ENCODE measurements at places on chromosomes 6 and 20.

DNA sequence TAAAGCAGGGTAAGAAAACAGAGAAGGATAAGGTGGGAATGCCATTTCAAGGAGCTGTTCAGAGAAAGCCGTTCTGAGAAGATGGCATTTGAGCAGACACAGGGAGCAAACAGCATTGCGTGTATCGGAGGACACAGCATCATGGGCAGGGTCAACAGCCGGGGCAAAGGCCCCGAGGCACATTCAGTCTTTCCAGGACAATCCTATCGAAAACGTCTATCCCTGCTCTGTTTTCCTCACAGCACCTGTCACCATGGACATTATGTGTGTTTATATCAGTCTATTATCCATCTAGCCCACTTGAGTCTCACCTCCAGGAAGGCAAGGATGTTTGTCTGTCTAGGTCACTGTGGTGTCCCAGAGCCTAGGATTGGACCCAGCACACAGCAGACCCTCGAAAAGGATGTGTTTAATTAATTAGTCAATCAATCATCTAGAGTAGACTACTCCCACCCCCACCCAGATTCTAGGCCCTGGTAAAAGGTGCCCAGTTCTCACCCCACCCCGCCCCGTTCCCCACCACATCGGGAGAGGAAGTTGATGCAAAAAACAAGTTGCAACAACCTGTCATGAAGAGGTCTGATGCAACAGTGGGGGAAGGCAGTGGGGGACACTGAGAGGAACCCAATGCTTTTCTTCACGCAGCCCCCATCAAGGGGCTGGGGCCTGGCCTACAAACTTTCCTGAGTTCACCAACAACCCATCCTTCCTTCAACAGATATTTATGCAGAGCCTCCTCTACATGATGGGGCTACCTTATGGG is 66.6 kb downstream of the PREX1 start:
- no peak for DNase-seq

DNA sequence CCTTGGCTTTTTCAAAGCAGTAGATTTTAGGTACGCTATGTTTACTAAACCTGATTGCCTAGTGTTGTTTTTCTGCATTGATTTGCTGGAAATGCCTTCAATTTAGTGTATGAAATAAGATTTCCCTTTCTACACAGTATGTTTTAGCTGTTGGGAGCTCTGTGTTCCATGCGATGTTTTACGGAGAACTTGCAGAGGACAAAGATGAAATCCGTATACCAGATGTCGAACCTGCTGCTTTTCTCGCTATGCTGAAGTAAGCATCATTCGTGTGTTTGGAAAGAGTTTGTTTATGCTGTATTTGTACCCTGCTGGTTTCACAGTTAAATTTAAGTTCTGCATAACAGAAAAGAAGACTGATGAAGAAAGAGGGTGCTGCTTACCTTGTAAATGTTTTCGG is 1.9 kb downstream of the BTBD3 start:
- no peak for DNase-seq

DNA sequence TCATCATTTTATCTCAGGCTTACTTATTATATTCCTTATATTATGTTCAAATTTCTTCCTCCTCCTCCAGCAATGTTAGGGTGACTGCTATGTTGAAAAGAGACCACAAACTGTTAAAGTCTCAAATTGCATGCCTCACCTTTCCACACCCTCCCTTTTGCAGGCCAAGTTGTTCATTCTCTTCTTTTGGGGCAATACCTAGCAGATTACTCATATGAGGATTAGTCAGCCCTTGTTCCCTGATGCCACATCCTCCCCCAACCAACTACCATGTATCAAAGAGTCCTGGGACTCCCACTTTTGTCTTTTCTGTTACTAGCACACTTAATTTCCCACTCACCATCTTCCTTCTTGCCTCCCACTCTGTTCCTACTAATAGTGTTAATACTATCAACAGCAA is 434.7 kb downstream of the BCKDHB start:
- DNase-seq = no peak

DNA sequence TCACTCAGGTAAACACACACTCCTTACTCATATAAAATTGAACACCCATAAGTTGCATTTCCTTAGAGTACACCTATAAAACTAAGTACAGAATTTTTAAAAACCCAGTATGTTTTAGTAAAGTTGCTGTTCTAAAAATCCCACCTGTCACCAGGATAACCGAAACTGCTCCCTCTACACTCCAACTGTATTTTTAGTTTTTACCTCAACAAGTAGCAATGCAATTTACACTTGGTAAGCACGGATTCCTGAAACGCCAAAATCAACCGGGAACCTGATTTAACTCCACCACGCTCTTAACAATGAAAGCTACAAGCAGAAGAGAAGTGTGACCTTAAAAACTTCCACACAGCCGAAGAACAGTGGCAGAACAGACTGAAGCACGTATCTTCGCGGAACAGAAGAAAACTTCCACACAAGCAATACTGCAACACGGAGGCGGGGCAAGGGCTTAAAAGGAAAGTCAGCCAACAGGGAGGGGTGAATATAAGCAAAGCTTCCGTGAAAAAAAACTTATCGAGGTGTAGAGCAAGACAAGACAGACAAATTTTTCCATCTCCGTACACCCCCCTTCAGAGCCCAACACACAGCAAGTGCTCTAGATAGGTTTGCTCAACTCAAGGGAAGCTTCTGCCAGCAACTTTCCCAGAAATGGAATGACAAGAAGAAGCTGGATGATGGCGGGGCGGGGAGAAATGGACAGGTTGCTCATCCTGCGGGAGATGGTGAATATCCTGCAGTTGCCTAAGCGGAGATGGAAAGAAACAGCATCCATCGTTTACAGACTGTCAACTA is 1.4 kb downstream of the STAU1 start:
- peak; percentile 67 for DNase-seq

- no peak for DNase-seq
These were observed 5.9 kb upstream of the EYA4 start for GRCh38 chr6:133235221-133235620.

- DNase-seq = no peak
These were observed 49.8 kb downstream of the MYB start for GRCh38 chr6:135230711-135231468.

DNA sequence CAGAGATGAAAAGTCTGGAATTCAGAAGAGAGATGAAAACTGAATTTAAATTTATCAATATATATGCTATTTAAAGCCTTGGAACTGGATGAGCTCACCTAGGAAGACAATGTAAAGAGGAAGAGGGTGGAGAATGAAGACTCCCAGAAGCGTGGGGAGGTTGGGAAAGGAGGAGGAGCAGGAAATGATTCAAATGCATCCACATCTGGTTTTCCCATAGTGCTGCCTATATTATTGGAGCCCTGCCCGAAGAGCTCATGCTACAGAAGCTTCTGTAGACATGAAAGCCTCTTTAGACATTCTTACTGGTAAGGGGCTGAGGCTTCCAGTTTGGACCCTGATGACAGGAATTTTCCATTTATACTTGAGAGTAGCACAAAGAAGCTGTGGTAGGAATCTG is 19.2 kb downstream of the PDE7B start:
- no peak for DNase-seq

DNA sequence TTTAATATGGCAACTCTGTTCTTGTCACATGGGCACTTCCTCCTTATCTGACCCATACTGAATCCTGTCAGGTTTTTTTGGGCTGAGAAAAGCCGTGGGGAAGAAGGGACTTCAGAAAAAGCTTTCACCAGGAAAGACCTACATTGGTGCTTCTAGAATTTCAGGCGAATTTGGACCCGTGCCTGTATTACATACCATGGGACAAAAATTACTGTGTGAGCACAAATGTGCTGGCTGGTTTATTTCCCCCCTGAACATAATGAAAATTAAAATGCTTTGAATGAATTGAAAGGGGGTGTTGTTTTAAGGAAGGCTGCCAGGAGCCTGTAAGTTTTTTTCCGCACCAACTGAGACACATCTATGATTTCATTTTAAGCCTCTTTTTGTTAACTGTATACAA is 29.6 kb downstream of the CAP2 start:
- DNase-seq = no peak

DNA sequence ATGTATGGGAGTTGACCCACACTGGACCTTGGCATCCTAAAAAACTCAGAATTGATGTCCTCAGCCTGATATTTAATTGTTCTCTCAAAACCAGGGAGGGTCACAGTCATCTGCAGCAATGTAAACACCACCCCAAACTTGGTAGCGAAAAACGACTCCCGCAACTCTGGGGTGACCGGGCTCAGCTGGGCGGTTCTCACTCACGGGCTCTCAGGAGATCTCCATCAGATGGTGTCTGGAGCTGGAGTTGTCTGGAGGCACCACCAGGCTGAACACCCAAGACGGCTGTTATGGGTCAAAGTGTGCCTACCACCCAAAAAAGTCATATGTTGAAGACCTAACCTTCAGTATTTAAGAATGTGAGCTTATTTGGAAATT is 50.9 kb upstream of the NXT1 start:
- no peak for DNase-seq

GRCh38 chr20:50050214-50050613 is 62.7 kb downstream of the UBE2V1 start:
- no peak for DNase-seq

DNA sequence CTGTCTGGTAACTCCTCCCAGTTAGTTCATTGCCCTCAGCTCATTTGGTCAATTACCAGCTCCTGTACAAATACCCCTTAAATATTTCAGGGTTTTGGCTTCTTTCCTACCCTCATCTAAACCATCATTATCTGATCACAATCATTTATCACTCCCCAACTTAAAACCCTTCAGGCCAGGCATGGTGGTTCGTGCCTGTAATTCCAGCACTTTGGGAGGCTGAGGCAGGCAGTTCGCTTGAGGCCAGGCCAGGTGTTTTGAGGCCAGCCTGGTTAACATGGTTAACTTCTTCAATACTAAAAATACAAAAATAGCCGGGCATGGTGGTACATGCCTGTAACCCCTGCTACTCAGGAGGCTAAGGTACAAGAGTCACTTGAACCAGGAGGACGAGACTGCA is 9.4 kb downstream of the TGIF2 start:
- DNase-seq = no peak

DNA sequence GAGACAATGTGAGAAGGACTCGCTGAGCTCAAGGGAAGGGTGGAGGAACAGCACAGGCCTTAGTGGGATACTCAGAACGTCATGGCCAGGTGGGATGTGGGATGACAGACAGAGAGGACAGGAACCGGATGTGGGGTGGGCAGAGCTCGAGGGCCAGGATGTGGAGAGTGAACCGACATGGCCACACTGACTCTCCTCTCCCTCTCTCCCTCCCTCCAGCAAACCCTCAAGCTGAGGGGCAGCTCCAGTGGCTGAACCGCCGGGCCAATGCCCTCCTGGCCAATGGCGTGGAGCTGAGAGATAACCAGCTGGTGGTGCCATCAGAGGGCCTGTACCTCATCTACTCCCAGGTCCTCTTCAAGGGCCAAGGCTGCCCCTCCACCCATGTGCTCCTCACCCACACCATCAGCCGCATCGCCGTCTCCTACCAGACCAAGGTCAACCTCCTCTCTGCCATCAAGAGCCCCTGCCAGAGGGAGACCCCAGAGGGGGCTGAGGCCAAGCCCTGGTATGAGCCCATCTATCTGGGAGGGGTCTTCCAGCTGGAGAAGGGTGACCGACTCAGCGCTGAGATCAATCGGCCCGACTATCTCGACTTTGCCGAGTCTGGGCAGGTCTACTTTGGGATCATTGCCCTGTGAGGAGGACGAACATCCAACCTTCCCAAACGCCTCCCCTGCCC is 1.7 kb downstream of the TNF start:
- no peak for DNase-seq

GRCh38 chr6:110095935-110096334 is 83.5 kb downstream of the WASF1 start:
- no peak for DNase-seq

DNA sequence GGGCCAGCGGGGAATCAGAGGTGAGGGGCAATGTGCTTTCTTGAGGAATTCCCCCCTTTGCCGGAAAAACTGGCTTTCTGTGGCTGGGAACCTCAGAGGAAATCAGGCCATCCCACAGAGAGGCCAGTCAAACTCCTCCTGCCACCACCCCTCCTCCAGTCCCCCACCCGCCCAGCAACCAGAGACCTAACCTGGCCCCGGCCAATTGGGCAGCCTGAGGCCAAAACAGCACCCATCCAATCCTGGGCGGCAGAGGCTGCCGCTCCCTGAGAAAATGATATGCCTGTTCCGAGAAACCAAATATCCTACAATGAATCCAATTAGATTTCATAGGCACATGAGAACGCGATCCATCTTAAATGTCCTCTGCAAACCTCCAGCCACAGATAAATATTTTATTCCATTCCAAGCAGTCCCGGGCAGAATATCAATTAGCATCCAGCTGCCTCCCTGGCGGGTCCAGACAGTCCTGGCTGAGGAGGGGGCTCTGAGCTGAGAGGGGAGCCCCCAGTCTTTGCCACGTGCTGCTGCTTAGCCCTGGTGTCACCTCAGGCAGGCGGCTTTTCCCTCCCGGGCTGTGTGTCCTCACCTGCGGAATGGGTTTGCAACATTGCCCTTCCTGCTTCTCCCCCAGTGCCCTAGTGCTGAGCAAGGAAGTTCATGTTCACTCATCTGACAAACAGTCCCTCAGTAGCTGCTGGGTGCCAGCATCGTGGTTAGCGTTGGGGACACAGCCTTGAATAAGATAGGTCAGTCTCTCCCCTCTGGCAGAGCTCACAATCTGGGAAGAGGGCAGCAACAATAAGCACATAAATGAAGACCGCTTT is 95.0 kb downstream of the DLGAP4 start:
- no peak for DNase-seq

GRCh38 chr6:109580519-109580918 is 97.5 kb upstream of the ZBTB24 start:
- DNase-seq = no peak

DNA sequence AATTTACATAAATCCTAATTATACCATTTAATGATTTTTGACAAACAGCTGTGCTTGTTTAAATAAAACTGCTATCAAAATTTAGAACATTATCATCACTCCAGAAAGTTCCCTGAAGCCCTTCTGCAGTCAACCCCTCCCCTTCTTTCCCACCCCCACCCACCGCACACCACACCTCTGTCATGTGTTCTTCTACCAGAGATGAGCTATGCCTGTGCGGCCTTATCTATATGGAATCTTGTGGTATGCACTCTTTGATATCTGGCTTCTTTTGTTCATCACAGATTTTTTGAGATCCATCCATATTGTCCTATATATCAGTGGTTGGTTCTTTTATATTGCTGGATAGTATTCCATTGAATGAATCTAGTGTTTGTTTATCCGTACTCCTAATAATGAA is 7.2 kb downstream of the MYLIP start:
- no peak for DNase-seq

GRCh38 chr20:20303742-20304141 is 64.2 kb upstream of the INSM1 start:
- no peak for DNase-seq

DNA sequence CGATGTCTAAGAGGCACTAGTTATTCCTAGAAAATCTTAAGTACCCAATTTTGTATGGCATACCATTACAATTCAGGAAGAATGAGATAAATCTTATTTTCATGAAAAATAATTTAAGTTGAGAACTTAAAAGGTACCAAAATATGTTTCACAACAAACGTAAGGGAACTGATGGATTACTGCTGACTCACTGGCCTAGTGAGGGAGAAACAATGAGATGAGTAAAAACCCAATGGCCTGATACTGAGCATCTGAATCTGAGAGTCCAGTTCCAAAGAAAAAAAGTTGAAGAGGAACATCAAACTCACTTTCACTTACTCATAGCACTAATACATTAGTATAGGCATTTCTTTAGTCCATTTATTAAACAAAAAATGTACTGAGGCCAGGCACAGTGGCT is 56.0 kb downstream of the MDN1 start:
- DNase-seq = no peak

All from T47D (cell line).